ENCODE measurements at places on chromosomes 6 and 20. TPM values are rescaled to one million over a fixed set of nuclear protein-coding genes. Genes with fewer than 3 reads are reported as not detected.

PSORS1C1 gene
- total RNA-seq: 2.8 TPM

CDSN gene
- total RNA-seq: not detected

CST5 gene
- not detected for total RNA-seq

SLC44A4 gene
- total RNA-seq: not detected

GJA10 gene
- not detected for total RNA-seq

SLC32A1 gene
- total RNA-seq: not detected

C6orf58 gene
- total RNA-seq: not detected

BMP7 gene
- not detected for total RNA-seq
